ENCODE measurements at places on chromosomes 12 and 14.

DNA sequence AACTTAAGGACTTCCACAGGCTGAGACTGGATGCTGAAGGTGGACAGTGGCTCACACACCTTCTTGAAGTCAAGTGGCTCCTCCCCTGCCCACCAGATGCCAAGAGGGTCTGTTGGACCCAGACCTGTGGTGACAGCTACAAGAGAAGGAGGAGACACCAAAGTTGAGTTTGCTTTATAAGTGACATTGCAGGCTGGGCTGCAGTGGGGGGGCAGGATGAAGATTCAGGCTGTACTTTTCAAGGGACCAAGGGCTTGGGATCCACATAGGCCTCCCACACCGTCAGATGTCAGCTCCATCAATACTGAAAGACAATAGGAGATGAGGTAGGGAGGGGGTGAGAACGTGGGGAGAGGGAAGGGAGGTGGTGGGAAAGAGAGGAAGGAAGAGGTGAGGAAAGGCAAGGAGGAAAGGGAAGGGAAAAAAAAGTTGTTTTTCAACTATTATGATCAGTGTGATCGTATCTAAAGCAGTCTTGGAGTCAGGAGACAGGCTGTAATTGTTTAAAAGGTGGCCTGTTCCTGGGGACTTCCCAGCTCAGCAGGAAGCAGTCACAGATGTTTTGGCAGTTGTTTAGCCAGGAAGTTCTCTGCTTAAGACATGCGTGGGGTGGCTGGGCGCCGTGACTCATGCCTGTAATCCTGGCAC is 84.1 kb upstream of the RESF1 start:
- DNase-seq = no peak

DNA sequence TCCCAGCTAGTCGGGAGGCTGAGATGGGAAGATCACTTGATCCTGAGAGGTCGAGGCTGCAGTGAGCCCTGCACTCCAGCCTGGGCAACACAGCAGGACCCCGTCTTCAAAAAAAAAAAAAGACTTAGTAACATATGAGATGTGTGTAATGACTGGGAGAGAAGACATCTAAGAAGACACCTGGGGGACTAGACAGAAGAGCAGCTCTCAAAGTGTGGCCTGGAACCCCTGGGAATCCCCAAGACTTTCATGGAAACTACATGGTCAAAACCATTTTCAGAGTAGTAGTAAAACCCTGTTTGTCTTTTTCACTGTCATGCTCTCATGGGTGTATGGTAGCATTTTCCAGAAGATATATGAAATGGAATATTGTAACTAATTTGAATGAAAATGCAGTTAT is 45.3 kb downstream of the R3HDM2 start:
- no peak for DNase-seq

DNA sequence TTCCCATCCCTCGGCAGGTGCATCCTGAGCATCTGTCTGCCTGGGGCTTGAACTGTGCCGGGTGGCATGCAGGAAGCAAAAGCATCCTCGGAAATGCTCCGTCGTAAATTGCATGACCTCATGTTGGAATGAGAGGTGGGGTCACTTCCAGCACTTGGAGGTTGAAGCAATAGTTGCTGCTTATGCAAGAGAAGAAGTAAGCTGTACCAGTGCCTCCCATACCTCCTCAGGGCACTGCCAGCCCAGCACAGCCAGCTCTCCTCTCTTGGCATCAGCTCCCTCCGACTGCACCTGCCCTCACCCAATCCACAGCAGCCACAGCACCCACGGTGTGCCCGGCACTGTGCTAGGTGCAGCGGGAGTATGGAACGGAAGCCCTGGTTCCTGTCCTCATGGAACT is 11.5 kb downstream of the TEAD4 start:
- no peak for DNase-seq

GRCh38 chr12:6360080-6360571 is 15.2 kb downstream of the SCNN1A start:
- no peak for DNase-seq

DNA sequence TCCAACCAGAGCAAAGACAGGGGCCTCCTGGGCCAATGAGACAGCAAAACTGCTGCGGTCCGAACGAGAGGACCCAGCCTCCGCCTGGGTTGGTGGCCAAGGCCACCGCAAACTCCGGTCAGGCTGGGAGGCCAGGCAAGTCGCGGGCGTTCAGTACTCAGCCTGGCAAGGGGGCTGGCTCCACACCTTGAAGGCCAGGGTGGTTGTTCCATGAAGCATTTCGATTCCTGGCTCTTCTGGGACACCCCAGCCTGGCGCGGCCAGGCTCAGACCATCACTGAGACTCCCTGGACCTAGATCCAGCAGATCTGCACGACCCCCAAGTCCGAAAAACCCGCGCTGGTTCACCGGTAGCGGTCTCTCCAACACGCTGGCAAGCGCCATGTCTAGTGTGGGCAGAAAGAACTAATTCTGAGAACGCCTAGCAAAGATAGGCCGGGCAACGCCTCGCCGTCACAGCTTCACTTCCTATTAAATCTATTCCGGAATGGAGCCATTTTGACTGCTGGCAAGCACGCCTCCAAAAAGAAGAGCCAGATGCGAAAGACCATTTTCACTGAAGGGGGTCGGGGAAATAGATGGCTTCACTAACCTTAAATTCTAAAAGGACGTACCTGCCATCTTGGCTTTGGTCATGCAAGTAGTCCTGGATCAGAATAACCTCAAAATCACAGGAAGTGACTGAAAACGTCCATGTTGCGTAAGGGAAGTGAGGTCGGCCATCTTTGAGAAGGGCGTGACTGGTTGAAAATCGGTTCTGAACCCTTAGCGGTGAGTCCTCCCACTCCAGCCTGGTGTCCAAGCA is at the start of gene PSMB5:
PSMB5 (minus strand) TSS at position 403 of the 805 bp plus-strand sequence; CDS start at position 384, 19 bp downstream.
- DNase-seq = peak; percentile 49

DNA sequence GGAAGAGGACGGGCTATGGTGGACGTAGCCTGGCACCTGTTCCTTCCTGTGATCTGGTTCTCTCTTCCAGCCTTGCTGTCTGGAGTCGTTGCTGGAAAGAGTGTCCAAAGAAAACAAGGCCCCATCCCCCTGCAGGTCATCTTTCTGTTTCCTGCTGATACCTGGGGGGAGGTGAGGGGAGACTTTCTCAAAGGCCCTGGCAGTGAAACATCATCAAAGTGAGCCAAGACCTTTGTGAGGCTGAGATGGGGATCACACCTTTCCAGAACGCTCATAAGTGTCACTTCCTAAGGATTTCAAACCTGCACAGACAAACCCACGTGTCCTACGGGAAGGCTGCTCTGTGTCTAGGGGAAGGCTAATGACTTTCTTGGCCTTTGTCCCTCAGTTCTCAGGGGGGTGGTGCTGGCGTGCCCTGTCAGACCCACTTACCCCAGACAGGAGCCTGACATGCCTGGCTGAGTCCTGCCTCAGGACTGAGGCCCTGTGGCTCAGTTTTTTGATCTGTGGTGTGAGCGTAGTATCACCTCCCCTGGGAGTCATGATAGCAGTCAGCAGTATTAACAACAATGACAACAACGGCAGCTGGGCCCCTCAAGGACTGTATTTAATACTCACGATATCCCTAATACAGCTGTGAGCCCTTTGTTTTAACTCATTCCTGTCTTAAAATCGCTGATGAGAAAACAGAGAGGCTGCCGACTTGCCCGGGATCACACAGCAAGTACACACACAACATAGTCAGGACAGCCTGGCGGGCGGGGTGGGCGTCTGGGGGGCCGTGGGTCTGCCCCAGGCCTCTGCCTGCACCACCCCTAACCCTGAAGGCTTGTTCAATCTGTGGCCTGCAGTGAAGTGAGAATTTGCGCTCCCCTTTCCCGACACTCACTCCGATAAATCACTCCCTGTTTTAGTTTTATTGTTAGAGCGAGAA is 235.2 kb downstream of the SLC41A2 start:
- DNase-seq = no peak

DNA sequence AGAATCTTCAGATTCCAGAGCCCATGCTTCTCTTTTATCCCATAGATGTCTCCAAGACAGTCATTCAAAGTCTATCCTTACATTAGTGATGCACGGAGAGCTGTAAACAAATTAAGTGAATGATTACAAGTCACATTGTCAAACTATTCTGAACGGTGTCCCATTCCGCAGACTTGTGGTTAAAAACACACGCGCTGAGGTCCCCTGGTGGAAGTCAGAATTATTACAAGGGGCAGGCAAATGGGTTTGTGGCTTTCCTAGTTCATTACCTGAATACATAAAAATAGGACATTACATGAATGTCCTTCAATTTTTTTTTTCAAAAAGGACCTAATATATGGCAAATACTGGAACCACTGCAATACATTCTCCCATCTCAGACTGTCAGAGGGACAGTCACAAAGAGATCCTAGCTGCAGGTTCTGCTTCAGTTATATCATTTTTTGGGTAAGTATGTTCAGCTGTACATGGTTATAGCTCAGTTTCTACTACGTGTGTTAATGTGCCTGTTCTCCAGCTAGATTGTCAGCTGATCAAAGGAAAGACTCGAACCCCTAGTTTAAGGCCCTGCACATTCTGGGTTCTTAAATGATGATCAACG is 53.1 kb upstream of the STON2 start:
- DNase-seq = no peak

DNA sequence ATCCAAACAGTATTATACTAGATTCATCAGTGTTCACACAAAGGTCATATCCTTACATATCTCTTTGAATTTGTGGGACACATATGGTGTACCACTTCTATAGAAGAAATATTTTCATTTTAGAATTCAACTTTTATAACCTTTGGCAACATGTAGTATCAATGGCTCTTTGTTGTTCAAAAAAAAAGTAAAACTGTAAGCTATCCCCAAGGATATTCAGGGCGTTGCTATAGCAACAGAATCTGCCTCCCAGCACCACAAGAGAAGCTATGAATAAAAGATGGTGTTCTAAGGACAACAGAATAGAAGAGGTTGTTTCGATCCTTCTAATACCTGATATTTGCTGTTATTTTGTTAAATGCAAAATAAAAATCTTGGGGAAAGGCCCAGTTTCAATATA is 139.3 kb downstream of the BRMS1L start:
- DNase-seq = no peak

DNA sequence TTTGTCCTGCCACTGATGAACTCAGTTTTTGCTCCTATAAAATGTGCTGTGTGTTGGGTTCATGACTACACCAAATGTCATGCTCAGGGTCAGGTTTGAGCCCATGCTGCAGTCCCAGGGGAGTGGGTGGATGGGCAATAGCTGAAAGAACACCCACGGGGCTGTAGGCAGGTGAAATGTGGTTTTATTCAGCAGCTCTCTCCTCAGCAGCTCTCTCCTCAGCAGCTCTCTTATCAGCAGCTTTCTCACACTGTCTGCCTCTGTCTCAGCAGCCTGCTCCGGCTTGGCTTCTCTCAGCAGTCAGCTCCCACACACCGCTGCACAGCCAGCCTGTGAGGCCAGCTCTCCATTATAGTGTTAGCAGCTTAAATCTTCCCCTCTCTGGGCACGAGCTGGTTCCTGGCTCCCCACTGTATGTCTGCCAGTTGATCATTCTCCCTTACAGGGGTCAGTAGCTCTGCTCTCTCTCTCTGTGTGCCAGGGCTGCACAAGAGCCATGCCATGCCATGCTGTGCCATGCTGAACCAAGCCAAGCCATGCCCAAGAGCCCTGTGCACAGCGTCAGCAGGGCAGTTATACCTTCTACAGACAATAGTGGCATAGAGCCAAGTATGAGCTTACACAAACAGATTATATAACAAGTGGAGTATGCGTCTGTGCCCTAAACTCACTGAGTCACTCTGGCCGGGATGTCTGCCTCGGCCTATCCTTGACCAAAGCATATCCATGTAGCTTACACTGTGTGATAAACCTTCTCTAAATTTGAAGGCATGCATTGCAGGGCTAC is 303.3 kb upstream of the TMPO start:
- no peak for DNase-seq

DNA sequence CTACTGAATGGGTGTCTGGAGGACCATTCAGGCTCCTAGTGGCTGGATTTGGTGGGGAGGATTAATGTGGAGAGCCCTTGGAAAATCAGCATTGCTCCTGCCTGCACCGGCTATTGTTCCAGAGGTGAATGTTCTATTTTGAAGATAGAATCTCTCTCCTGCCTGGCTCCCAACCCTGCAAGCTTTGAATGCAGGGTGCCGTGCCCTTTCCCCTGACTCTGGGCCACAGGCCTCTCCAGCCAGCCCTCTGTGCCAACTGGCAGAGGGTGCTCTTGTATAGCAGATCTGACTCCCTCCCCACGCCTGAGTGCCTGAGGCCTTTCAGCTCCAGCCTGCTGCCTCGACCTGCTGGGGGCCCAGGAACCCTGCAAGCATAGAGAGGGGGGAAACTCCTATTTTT is 106.8 kb downstream of the TMEM260 start:
- DNase-seq = no peak

DNA sequence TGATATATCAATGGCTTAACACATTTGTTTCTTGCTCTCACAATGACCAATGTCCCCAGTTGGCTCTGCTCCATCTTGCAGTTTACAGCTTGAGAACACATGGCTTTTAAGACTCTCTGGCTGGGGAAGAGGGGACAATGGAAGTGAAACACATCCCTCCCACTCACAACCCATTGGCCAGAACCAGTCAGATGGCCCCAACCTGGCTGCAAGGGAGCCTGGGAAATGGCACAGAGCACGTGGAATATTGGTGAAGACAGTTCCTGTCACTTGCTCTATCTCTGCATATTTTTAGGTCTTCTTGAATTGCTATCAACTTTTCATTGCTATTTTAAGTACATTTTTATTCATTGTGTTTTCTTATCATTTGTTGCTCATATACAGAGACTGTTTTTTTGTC is 345.4 kb downstream of the MED13L start:
- no peak for DNase-seq

DNA sequence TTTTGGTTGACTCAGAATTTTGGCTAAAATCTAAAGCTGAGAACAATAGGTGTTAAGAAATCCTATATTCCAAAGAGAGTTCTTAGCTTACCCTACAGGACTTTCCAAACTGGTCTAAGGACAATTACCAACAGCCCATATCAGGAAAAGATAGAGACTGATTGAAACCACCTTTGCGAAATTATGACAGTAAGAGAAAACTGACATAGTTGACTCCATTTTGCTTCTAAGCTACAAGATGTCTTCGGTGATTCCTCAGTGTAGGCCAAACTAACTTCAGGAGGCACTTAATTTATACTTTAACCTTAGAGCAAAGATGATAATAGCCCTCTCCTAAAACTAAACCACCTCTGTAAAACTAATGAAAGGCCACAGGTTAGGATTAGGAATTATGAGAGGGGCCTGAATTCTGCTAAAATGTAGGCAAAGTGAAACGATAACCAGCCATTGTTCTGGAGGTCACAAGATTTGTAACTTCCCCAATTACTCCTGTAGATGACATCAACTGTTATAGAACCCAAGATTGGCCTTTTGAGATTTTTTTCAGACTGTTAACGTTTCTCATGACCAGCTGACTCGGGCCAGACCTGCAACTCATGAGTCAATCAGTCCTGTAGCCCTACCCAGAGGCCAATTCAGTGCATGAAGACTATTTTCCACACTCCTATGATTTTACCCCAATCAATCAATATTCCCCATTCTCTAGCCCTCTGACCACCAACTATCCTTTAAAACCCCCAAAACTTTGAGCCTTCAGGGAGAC is 43.0 kb downstream of the KLRG1 start:
- DNase-seq = no peak

DNA sequence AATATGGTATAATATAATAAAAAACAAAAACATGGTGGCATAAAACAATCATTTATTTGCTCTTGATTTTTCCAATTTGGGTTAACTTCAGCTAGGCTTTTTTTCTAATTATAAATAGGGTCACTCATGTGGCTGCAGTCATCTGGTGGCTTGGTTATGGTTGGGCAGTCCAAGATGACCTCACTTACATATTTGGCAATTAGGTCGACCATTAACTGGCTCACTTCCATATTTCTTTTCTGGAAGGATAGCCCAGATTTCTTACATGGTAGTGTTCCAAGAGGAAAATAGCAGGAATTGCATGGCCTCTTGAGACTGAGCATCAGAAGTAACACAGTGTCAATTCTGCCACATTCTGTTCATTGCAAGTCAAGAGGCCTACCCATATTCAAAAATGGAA is 153.4 kb downstream of the FUT8 start:
- no peak for DNase-seq

Data from stimulated activated CD8-positive, alpha-beta memory T cell treated with anti-CD3 and anti-CD28 coated beads, Interleukin-4, amount 100 ng/mL, for 1 hour (primary cell).